Left renal cortex interstitium (tissue), 4 donors: ENCODE measurements at places on chromosomes 5 and 9. TPM values are rescaled to one million over a fixed set of nuclear protein-coding genes. Genes with fewer than 3 reads are reported as not detected.

DNA sequence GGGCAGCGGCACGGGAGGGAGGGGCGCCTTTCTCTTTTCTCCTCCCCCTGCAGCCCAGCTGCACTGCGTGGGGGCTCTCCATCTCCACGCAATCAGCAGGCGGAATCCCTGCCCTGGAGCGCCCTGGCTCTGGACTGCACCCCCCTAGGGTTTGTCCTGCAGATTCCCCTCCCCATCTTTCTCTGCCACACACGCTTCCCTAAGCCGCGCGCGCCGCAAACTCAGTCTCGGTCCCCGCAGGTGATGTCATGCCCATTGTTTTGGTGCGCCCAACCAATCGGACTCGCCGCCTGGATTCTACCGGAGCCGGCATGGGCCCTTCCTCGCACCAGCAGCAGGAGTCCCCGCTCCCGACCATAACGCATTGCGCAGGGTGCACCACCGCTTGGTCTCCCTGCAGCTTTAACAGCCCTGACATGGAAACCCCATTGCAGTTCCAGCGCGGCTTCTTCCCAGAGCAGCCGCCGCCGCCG, at the start of gene KCNN2:
Gene KCNN2, plus strand, starts transcription at position 347 of the 473 bp plus-strand sequence. Its CDS starts 70 bp downstream, at position 417.
- DNase-seq, result peak; percentile 80

The HSD17B4 gene
- 235 TPM for polyA plus RNA-seq

The ANKRD34B gene
- polyA plus RNA-seq, result 0.33 TPM

DNA sequence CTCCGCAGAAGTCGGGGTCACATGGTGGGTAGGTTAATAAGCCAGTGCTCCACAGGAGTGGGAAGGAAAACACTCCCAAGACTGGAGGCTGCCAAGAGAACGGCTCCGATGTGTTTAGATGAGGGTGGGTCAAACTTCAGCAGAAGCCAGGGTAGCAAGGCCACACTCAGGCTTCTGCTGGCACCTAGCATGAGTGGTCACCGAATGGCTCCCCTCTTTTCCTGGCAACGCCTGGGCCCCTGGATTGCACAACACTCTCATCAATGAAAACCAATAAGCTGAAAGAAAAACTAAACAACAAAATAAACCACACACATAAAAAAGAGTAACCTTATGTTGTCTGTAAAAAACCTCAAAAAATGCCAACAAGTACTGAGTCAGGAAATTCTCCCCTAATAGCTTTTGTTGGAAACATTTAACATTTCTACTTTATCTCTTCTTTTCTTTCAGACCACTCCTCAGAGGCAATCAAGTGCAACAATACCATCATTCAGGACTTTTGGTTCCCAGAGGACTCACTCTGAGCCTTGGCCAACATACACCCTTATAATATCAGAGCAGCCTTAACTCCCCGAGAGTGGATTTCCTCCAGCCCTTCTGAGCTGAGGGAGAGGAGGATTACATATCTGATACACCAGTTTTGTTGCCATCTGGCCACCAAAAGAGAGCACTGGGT, 279.9 kb downstream of the ENC1 start:
- no peak for DNase-seq

The SARDH gene
- 15.3 TPM for polyA plus RNA-seq

GRCh38 chr5:63240063-63240755, 661.6 kb downstream of the LRRC70 start:
- no peak for DNase-seq

- peak; percentile 71 for DNase-seq
Observed at GRCh38 chr9:6007770-6008168, 7.7 kb downstream of the RANBP6 start.

The IL17B gene
- 1.4 TPM for polyA plus RNA-seq

GRCh38 chr5:168851902-168852321, 272.7 kb upstream of the PANK3 start:
- no peak for DNase-seq

The DAPK1 gene
- 61.1 TPM for polyA plus RNA-seq

GRCh38 chr9:72579190-72579589, 57.8 kb downstream of the TMC1 start:
- no peak for DNase-seq

The CCDC183 gene
- polyA plus RNA-seq, result 3.7 TPM

- DNase-seq, result no peak
Observed at GRCh38 chr5:123700624-123701287, 188.8 kb downstream of the CSNK1G3 start.

GRCh38 chr5:85893996-85894395, 723.7 kb upstream of the COX7C start:
- DNase-seq, result no peak

- DNase-seq, result no peak
Observed at GRCh38 chr5:176887252-176887849, 11.8 kb downstream of the HK3 start.

The SLC4A9 gene
- polyA plus RNA-seq, result 18.2 TPM

- peak; percentile 71 for DNase-seq
Observed at GRCh38 chr9:127545196-127546124, 66.6 kb upstream of the STXBP1 start.

GRCh38 chr9:120690372-120690771, 23.9 kb downstream of the MEGF9 start:
- no peak for DNase-seq

- no peak for DNase-seq
Observed at GRCh38 chr5:78968781-78969180, 16.3 kb downstream of the ARSB start.

- no peak for DNase-seq
Observed at GRCh38 chr9:73615557-73615956, 463.9 kb downstream of the ANXA1 start.

DNA sequence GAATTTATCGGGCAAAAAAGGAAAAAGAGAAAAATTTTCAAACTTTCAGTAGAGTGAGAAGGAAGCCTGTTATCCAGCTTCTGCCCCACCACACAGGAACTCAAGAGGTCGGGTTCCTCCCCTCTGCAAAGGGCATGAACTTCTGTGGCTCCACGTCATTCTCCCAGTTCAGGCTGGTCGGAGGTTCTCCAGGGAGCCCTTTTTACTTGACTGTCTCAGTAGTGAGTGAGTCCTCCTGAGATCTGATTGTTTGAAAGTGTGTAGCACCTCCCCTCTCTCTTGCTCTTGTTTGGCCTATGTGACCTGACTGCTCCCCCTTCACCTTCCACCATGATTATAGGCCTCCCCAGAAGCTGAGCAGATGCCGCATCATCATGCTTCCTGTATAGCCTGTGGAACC, 9.7 kb downstream of the SPINK1 start:
- DNase-seq, result no peak

DNA sequence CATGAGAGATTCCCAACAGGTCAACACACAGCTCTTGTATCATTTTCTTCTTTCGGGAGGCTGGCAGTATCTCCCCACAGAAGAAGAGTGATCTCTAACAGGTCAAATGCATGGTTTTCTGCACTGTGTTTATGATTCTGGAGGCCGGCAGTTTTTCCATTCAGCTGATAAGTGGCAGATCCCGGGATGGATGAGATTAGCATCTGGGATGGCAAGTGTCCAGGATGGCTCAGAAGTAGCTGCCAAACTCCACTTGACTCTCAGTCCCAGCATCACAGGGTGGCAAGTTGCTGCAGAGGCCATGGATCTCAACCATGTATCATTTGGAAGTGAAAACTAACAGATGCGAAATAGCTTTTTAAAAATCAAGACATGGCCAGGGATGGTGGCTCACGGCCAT, 97.8 kb upstream of the SLC44A1 start:
- no peak for DNase-seq

The PLEKHG4B gene
- 9.1 TPM for polyA plus RNA-seq

GRCh38 chr5:149675610-149676201, 54.4 kb upstream of the PPARGC1B start:
- no peak for DNase-seq

DNA sequence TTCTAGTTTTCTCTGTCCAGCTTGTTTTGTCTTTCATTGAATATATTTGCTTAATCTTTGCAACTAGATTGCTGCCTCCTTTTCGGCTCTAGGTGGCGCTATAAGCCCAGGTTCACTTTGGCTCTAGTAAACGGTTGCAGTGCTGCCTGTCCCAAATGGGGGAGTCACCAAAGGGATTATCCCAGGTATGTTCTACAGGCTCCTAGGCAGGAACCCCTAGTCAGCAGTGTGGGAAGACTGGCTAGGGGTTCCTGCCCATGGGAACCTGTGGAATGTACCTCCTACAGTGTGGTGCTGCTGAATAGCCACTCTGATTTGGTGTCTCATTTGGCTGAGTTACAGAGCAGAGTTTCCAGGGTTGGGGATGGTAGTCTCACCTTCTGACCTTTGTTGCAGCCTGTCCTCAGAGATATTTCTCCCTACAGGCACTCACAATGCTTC, 85.2 kb downstream of the ARSB start:
- DNase-seq, result no peak

The DMRTA1 gene
- 1.3 TPM for polyA plus RNA-seq

The FABP6 gene
- not detected for polyA plus RNA-seq

DNA sequence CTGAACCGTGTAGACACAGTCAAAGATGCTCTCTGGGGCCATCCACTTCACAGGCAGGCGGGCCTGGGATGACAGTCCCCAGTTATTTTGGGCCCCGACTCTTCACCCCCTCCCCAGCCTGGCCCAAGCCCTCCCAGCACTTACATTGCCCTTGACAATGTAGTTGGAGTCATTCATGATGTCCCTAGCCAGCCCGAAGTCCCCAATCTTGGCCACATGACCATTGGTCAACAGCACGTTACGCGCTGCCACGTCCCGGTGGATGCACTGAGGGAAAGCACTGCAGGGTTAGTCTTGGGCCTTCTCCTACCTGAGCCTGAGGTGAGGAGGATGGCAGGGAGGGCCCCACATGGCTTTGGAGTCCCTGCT, 30.3 kb downstream of the CSF1R start:
- DNase-seq, result no peak

DNA sequence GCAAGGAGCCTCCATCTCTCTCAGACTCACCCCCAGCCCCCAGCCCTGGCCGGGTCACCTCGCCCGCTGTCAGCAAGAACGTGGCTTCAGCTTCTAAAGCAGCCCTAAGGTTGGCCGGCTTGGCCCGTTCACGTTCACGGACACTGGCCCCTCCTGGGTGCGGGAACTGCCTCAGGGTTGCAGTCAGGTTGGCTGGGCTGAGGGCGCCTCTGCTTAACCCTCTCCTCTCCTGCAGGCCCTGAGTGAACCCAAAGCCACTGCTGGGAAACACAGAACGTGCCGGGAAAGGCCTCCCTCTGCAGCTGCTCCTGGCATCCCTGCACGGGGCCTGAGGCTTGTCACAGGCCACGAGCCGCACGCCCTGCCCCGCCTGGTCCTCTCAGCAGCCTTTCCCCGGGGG, 40.1 kb upstream of the UBAC1 start:
- DNase-seq, result no peak

DNA sequence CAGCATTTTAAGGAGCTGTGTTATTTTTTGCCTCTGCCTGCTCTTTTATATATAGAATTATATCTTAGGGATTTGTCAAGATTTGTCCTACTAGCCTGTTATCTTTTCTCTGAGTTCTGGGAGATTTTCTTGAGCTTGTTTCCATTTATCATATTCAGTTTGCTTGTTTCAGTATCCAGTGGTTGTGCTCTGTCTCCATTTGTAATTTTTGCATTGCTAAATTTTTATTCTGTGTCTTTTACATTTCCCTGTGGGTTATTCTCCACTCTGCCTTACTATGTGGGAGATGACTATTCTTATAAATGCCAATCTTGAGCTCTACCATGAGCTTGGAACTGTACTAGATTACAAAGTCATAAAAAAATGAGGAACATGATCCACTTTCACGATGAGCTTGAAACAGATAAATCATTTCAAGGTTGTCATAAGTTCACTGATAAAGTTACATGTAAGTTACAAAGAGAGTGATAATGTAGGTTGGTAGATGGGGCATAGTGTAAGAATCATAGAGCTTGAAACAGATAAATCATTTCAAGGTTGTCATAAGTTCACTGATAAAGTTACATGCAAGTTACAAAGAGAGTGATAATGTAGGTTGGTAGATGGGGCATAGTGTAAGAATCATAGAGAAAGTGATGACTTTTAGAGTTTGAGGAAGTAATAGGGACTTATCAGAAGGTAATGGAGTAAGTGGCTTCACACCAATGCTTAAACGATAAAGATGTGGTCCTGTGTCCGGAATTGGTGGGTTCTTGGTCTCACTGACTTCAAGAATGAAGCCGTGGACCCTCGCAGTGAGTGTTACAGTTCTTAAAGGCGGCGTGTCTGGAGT, 287.3 kb downstream of the ADGRV1 start:
- DNase-seq, result no peak

- no peak for DNase-seq
Observed at GRCh38 chr5:176899296-176899891, at the start of gene HK3. Gene HK3, minus strand, starts transcription at chr5:176899346. Its CDS starts 3,187 bp downstream, at chr5:176896159.

DNA sequence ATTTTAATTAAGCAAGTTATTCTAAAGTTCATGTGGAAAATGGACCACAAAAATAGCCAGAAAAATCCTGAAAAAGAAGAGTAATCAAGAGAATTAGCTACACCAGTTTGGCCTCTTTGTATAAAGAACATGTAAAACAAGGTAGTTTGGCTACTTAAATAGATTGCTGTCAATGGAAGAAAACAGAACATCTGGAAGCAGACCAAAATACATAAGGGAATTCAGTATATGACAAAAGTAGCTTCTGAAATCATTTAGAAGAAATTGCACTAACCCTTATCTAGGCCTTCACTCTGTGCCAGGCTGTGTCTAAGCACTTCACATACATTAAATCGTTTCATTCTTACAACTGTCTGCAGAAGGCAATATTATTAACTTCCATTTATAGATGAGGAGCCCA, 156.6 kb downstream of the PRDM6 start:
- no peak for DNase-seq

DNA sequence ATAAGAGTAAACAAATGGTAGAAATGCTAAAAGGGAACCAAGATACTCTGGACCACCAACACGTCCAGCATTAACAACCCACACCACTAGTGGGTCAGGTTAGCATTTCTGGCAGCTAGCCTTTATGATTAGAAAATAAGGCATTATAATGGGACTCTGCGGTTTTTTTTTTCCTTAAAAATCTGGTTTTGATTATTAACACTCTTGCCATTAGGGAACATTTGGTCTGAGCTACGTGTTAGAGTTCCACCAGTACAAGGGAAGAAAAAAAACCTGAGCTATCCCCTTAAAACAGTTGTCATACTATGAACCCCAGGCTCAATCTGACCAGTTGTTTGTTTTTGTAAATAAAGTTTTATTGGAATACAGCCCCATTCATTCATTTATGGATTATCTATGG, 110.4 kb downstream of the NTRK2 start:
- DNase-seq, result no peak

DNA sequence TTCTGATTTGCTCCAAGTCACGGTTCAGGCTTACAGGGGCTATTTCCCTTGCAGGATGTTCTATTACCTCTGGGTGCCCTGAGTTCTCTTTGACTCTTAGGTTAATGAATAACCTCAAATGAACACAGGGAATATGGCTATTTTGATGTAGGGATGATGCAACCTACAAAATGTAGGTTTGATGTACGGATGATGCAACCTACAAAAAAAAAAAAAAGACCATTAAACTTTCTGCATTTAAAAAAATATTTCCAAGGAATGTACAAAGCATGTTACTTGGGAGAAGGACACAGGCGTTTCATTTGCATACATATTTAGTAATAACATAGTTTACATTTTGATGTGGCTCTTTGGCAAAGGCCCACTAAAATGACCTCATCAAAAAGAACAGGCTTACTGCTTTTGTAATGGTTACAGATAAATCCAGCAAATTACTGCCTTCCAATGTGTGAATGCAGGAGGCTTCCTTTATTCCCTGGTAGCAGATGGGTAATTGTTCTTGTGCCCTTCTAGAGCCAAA, 36.3 kb downstream of the ZNF474 start:
- no peak for DNase-seq

The CDO1 gene
- polyA plus RNA-seq, result 25.7 TPM

- no peak for DNase-seq
Observed at GRCh38 chr5:173902334-173902733, 14.2 kb downstream of the CPEB4 start.
